ENCODE measurements at places on chromosomes 11 and 22.
A peak's percentile ranks its signal among the peaks of the same experiment; 100 is the strongest.

DNA sequence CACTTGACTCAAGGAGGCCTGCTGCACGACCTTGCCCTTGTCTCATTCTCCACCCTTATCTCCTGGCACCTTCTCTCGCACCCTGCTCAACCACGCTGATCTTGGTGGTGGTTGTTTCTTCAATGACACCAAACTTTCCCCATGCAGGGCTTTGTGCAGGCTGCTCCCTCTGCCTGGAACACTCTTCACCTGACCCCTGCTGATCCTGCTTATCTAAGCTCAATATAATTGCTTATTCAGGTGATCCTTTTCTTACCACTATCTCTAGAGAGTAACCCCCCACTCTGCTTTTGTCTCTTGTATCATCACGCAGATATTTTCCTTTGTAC, 604.4 kb downstream of the BUD13 start:
- no peak for DNase-seq

DNA sequence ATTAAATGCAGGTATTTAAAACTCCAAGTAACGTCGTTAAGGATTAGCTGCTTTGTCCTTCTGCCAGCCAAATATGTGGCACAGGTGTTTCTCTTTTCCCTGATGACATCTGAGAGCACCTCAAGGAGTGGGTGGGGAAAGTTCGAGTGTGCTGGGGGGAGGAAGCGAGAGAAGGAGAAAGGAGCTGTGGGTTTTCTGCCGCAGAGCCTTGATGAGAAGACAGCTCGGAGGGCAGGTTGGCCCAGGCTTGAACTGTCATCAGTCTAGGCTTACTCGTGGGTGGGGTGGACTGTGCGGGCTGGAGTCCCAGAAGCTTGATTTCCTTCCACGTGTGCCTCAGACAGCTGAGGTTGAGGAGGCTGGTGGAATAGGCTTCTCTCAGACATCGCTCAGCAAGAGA, 15.2 kb upstream of the SORL1-AS1 start:
- no peak for DNase-seq

GRCh38 chr11:96906476-96906875, 516.7 kb downstream of the JRKL start:
- DNase-seq: no peak

DNA sequence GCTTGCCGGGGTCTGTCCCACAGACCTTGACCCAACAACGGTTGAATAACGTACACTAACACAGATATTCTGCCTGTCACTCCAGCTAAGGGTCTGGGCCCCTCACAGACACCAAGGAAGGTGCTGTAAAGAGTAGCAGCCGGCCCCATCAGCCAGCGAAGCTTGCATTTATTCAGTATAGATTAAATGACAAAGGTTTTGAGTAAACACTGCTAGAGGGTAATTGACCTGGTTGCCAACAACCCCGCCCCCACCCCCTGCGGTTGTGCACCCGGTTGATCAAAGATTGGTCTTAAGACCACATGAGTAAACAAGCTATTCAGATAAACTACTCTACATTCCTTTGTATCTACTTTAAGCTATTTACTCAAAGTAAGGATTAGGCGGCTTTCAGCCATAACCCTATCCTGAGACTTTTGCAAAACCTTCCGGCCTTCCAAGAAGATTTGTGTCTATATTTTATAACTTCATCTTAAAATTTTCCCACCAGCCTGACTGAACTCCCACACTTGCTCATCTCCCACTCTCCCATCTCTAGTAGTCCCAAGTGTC, 4.8 kb upstream of the CKAP5 start:
- DNase-seq: no peak

DNA sequence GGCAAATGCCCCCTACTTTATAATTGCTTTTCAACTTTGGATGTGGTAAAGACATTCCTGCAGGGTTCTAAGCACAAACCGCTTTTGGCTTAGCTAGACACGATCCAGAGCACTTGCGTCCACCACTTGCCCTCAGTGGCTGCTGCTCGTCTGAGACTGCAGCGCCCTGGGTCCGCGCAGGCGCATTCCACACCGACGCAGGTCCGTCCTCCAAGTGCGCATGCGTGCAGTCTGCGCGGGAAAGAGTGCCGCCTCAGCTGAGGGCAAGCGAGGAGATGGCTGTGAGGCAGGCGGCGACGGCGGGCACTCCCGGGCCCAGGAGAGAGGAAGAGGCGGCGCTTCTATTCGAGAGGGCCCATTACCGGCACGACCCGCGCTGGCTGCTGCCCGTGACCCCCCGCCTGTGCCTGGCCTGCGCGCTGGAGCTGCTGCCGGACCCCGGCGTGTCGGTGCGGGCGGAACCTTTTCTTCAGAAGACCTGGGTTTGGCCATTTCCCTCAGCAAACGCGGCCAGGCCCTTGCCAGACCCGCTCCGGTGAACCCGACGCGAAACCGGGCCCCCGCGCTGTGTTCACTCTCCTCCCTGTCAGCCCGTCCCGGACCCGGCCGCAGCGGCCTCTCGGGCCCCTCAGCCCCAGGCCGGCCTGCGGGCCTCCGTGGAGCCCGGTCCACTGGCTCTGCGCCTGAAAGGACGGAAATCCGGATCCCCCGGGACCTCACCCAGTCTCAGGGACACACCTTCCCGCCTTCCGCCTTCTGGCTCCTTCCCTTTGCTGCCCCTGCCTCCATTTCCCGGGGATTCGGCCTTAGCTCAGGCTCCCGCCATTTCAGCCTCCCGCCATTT, at the start of gene MEI1:
Gene MEI1 (plus strand): TSS at position 240 of the 844 bp plus-strand sequence. CDS start 36 bp downstream, at position 276.
- peak; percentile 74 for DNase-seq

GRCh38 chr11:31822927-31823643, 12.0 kb upstream of the PAX6 start:
- no peak for DNase-seq

DNA sequence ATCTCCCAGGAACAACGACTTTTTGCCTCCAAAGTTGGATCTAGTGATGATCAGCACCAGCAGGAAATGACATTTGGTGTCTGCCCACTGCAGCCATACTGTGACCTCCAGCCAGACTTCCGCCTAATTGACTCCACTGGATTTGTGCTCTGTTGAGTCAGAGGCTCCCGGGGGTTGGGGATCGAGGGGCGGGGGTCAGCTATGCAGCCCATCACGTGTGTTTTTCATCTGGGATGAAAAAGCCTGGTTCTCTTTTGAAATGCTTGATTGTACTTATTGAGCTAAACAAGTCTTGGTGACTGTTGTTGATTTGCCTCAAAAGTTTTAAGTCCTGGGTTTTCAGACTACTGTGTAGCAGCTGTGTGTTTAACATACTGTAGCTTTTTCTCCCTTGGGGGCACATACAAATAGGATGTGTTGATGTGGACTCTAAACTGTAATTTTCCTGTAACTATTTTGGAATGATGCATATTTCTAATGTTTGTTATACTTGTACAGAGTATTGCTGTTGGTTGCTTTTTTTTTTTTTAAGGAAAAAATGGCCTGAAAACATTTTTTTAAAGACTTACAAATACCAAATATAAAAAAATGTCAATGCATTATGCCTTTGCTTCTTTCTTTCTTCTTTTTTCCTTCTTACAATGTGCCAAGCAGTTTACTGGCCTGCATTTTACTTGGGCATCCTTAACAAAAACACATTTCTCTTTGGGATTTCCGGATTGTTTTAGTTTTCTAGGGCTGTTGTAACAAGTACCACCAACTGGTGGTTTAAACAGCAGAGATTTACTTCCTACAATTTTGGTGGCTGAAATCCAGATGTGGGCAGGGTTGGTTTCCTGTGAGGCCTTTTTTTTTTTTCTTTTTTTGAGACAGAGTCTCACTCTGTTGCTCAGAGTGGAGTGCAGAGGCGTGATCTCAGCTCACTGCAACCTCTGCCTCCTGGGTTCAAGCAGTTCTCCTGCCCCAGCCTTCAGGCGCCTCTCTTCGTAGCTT, 46.1 kb upstream of the OR4B1 start:
- no peak for DNase-seq

GRCh38 chr22:23315341-23315917, 135.1 kb downstream of the BCR start:
- no peak for DNase-seq

DNA sequence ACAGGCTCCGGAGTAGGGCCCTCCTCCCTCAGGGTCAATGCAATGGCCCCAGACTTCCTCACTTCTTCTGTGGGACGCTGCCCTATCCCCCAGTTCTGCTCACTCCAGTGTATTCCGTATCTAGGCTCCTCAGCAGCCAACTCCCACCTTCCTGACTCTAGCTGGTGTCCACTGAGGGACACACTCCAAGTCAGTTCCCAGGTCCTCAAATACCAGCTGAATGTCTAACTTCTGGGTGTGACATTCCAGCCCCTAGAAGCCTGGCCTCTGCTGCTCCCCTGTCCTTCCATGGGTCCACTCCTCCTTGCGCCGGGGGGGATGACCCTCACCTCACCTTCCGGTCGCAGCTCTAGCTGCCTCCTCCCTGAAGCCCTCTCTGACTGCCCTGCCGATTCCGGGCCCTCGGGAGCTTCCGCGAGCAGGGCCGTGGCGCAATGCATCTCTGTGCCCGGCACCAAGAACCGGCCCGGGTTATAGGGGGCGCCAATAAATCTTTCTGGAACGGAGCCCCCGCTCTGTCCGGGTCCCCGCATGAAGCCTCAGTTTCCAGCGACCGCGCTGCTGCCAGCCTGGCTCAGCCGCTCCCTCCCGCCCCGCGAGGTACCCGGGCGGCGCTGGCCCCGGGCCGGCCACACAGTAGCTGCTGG, 15.4 kb downstream of the BAD start:
- no peak for DNase-seq

DNA sequence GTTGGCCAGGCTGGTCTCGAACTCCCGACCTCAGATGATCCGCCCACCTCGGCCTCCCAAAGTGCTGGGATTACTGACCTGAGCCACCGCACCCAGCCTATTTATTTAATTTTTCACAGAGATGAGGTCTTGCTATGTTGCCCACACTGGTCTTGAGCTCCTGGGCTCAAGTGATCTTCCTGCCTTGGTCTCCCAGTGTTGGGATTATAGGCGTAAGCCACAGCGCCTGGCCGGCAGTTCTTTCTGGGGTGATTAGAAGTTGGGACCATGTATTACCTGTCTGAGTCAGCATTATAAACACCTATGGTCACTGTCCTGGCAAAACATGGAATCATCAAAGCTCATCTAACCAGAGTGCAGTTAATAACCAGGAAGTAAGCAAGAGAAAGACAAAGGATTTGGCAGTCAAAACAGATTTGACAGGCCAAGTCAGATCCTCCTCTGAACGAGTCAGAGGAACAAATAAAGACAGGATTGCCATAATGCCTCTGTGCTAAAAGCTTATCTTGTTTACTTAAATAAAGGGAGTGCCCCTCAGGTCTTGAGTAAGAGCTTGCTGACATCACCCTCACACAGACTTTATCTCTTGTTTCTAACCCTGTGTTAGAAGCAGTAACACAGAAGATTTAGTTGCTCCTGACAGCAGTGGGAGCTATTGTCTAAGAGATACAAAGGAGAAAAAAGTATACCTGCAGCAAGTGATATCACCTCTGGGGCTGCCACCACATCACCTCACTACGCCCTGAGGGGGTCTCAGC, 3.7 kb downstream of the SERPIND1 start:
- no peak for DNase-seq

DNA sequence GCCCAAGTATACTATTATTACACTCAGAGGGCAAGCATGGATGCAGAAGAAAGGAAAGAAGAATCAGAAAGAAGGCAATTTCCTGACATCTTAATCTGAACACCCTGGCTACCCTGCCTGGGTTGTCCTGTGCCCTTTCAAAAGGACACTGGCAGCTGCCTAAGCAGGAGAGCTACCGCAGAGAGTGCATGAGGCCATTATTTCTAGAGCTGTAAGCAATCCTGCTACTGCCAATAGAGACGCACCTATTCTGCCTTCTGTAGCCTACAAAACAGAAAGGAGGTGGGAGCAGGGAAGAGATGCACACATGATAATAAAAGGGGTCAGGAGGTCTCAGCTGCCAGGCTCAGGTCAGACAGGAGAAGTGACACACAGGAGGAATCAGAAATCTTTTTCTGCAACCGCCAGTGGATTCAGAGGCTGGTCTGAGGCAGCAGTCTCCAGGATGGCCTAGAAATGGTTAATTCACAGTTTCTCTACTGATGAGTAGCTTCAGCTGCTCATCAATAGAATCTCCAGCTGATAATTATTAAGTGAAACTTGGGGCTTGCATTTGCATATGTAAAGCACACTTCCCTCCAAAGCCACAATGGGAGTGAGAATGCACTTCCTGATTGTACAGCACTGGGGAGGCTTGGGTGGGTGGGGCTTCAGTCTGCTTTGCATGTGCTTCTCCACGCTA, 253.9 kb downstream of the LARGE1 start:
- no peak for DNase-seq

- DNase-seq: no peak
These were observed 19.0 kb upstream of the APOA1 start for GRCh38 chr11:116856423-116856822.

- DNase-seq: no peak
These were observed 139.9 kb upstream of the NARS2 start for GRCh38 chr11:78714539-78714938.

- no peak for DNase-seq
These were observed 30.3 kb downstream of the MARK2 start for GRCh38 chr11:63869171-63869591.

DNA sequence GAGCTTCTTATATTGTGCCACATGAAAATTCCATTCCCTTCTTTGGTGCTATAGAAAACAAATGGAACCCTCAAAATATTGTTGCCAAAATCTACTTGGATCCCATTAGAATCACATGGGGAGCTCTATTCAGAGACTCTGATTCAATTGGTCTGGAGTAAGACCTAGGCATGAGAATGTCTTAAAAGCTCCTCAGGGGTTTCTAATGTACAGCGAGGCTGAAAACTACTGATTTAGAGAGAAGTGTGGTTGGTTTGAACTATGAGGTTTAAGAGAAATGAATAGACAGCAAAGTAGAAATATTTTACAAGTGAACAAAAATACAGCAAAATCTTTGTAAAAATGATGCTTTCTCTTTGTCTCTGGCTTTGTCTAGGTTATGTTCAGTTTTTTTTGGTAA, 514.7 kb downstream of the CNTN5 start:
- no peak for DNase-seq

GRCh38 chr11:1655168-1656060, 25.8 kb downstream of the KRTAP5-5 start:
- DNase-seq: no peak

- no peak for DNase-seq
These were observed 119.1 kb downstream of the WT1 start for GRCh38 chr11:32316232-32316631.

- no peak for DNase-seq
These were observed 130.7 kb upstream of the RCN1 start for GRCh38 chr11:31960126-31960525.

DNA sequence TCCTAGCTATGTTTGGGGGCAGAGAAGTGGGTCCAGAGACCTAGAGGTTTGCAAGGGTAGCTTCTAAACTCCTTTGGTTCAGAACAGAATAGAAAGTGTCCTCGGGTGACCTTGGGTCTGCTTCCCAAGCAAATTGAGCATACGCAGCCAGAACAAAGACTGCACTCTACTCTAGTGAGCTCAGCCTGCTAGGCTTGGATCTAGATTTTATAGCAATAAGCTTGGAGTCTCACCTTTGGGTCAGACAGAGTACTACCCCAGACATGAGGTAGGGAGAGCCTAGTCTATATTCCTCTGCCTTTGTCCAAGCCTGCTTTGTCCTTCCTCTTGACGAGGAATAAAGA, 52.6 kb upstream of the ELF5 start:
- no peak for DNase-seq

- no peak for DNase-seq
These were observed 25.5 kb downstream of the MYBPC3 start for GRCh38 chr11:47327025-47327424.
